ENCODE measurements at places on chromosomes 5 and 9.

GRCh38 chr5:3056866-3057265 is 305.4 kb upstream of the IRX2 start:
- no peak for DNase-seq

DNA sequence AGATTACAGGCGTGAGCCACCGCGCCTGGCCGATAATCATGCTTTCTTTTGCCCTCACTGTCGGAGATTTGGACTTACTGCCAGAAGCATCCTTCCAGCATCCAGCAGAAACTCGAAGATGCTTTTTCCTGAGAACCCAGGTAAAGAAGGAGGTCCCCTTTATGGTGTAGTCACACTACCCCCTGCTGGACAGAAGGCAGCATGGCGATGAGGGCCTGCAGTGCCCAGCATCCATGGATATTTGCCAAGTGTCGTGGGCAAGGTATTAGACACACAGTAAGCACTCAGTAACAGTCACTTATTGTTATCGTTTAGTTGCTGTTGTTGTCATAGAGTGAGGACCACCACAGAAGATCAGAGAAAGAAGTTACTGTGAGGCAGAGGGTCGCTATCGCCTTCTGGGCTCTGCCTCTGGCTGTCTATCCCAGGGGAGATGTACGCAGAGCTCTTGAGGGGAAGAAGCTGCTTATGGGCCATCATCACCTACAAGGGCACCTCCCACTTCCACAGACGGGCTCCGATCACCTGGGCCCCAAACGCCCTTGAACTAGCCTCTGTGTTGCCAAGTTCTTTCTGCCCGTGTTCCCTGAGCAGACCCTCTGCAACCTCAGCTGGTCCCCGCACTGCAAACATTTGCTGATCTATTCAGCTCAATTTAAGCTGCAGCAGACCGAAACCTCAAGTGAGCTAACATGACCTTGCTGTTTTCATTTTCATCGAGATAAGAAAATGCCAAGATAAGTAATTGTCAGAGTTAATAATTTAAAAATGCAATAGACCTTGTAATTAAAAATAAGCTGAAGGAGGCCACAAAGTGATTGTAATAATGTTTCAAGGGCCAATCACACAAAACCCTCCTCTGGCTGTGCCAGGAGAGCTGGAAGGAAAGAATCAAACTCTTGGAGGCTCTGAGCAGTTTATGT is 23.9 kb downstream of the C5orf15 start:
- DNase-seq: peak; percentile 14

GRCh38 chr9:37324261-37324683 is 98.2 kb upstream of the GRHPR start:
- no peak for DNase-seq

- DNase-seq: no peak
These were observed 671.1 kb downstream of the TAF11L14 start for GRCh38 chr5:18305288-18305924.

- no peak for DNase-seq
These were observed 38.3 kb upstream of the DAB2IP start for GRCh38 chr9:121613009-121613752.

DNA sequence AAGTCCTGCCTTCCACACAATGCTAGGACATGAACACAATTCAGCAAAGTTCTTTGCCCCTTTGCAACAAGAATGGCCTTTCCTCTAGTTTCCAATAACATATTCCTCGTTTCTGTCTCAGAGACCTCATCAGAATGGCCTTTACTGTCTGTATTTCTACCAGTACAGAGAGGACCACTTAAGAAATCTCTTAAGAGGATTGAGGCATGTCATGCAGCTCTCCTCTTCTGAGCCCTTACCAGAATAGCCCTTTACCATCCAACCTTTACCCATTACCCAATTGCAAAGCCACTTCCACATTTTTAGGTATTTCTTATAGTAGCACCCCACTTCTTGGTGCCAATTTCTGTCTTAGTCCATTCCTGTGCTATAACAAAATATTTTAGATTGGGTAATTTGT is 20.3 kb downstream of the TNPO1 start:
- DNase-seq: no peak

DNA sequence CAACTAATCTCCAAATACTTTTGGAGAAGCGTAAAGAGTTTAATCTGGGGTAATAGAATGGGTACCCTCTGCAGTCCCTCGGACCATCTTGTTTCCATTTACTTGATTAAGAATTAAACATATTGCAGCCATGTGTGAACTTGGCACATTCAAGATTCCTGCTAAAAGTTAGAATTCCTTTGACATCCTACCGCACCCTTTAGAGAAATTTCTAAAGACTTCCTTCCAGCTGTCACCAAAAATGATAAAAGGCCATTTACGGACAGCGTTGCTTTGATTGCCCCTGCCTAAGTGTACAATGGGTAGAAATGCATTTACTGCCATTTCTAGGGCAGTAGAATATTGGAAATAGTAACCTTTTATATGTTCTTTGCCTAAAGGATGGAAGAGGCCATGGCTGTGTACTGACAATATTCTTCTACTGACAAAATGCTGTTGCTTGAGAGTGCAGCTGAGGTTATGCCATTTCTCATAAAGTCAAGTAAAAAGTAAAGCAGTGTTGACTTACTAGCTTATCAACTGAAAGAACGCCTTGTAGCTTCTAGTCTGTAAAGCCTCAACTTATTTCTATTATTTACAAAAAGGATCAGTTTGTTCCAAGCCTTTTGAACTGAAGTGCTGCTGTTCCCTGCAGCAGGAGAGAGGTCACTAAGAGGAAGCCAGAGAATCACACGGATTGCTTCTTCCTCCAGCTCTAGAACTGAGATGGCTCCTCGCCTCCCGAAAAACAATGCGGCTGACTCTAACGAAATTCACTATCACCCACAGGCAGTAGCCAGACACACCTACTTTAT is 139.8 kb upstream of the BASP1 start:
- no peak for DNase-seq

GRCh38 chr9:111411266-111411665 is 72.9 kb downstream of the ECPAS start:
- no peak for DNase-seq

GRCh38 chr5:1380011-1380817 is 35.3 kb upstream of the CLPTM1L start:
- DNase-seq: peak; percentile 18

DNA sequence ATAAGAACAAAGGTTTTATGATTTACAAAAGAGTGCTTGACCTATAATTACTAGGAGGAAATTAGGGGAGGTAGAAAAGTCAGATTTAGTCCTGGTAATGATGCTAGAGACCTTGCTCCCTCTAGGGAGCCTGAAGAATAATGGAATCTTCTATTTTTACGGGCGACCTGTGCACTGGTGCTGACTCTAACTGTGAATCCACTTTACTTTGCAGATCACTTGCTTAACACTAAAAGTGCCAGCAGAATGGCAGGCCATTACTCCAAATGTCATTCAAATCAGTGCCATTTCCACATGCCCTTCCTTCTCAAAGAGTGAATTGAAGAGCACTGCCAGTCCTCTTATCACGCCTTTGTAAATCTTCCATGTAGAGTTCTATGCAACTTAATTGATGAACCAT is 359.4 kb upstream of the ARRDC3 start:
- no peak for DNase-seq
